ENCODE measurements at places on chromosomes 3 and 15.

DNA sequence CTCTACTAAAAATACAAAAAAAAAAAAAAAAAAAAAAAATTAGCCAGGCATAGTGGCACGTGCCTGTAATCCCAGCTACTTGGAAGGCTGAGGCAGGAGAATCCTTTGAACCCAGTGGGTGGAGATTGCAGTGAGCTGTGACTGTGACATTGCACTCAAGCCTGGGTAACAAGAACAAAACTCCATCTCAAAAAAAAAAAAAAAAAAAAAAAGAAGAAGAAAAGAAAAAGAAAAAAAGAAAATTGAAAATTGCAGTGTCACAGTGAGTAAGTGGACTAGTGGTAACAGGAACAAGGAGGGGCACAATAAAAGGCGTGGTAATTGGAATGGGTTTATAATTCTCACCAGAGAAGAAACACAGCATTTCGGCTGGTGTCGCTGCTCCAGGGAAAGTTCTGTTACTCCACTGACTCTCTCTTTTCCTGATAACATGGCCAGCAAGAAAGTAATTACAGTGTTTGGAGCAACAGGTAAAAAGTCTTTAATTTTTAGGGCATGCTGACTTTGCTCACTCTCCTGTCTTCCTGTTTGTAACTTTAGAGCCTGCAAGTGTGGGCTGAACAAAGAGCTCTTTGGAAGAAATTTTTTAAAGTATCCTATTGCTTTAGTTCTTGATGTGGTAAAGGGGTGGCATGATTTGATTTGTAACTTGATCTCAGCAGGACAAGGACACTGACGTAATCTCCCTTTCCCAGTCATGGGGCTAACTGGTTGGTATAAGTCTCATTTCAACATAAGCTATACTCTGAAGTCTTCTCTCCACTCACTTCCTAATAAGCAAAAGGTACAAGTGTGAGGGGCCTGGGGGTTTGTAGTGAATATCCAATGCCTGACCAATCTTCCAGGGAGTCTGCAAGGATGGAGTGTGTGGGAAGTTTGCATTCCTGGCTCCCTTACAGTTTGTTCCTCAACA is 22.1 kb upstream of the TRA2B start:
- peak; percentile 56 for DNase-seq

GRCh38 chr3:187403768-187404288 is 35.6 kb downstream of the RTP4 start:
- peak; percentile 80 for DNase-seq

DNA sequence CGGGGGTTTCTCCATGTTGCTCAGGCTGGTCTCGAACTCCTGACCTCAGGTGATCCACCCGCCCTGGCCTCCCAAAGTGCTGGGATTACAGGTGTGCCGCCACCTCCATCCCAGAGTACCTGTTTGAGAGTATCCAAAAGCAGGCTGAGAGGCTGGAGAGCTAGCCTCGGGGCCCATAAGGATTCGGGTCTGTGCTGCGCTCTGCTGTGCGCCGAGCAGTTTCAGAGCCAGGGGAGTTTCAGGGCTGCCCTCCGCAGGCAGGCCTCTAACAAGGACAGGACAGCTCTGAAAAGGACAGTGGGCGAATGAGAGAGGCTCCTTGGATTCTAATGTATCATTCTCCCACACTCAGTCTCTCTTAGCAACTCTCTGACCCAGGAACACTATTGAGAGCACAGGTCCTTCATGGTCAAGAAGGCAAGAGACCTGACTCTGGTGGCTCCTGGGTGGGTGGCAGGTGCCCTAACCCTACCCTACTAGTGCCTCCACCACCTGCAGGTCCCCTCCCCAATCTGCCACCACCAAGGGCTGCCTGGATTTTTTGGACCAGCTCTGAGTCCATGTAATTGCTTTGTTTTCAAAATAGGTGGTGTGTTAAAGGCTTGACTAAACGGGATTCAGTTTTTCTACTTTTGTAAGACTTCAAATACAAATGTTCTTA is 27.8 kb downstream of the MAGEF1 start:
- no peak for DNase-seq

- DNase-seq: peak; percentile 87
These were observed 10.0 kb downstream of the DUSP7 start for GRCh38 chr3:52046186-52046901.

DNA sequence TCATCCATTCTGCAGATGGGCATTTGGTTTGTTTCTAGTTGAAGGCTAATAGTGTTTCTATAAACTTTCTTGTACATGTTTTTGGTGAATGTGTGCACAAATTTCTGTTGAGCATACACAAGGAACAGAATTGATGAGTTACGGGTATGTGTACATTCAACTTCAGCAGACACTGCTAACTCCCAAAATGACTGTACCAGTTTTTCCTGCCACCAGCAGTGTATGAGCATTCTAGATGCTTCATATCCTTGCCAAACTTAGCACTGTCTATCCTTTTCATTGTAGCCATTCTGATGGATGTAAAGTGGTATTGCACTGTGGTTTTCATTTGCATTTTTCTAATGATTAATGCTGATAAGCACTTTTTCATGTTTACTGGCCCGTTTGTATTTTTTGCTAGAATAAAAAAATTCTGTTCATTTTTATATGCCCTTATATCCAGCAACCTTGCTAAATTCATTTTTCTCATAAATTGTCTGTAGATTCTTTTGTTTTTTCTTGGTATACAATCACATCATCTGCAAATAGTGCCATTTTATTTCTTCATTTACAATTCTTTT is 110.2 kb downstream of the ATP1B3 start:
- DNase-seq: no peak

DNA sequence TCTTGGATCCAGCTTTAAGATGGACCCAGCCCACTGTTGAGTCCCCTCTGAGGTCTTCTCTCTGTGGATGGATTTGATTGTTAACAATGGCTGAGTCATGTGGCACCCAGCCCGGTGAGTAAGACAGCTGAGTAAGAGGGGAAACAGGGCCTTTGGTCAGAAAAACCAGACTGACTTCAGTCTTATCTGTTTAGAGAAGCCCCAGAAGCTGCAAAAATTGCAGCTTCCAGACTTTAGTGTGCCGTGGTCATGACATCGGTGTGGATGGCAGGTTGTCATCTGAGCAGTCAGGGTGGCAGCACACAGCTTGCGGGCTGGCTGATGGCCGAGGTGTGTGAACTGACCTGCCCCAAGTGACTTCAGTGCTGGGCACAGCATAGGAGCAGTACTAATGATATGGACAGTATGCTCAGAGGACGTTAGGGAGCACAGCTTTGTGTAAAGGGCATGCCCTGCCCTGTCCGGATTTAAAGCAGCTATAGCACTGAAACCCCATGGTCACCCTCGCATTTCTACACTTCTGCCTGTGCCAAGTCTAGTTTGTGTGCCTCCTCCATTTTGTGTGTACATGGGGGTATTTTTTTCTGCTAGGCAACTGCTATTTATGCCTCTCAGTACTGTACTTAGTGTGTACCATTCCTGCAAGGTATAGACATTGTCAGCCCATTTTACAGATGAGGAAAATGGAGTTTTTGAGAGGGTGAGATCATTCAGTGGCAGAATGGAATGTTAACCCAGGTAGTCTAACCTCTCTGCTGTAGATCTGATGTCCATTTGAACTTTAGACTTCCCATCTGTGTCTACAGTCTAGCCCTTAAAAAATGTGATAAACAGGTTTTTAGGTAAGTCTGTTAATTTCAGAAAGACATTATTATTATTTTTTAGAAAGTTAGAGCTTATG is 44.4 kb downstream of the FLNB start:
- DNase-seq: peak; percentile 88

DNA sequence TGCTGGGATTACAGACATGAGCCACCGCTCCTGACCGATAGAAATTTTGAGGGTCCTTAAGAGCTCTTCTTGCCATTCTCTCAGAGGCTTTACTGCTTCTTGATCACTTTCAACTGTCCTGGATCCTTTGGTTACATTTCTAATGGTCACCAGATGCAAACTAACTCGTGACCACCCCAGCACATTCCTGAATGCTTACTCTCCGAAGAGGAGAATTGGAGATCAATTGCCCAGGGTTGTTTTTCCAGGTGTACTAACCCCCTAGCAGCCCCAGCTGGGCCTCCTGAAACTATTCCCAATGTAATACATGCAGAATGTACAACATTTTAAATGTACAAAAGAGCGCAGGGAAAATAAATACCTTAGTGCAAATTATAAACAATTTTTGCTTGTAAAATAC is 65.1 kb upstream of the TBL1XR1 start:
- no peak for DNase-seq

DNA sequence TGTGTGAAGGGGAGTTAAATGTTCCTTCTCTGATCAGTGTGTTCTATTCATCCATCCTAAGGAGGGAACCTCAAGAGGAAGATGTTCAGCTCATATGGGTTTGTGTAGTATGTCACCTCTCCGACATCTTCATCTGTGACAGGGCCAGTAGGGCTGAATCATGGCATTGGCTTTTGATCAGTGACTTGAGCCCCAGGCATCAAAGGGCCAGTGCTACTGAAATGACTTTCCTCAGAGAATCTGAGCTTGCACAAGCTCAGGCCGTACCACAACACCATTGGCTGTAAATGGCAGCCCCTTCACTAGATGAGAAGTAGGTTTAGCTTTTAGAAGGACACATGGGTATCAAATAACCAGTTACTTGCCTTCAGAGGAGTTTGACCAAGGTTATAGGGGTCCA is 183.2 kb upstream of the NR2E3 start:
- no peak for DNase-seq

DNA sequence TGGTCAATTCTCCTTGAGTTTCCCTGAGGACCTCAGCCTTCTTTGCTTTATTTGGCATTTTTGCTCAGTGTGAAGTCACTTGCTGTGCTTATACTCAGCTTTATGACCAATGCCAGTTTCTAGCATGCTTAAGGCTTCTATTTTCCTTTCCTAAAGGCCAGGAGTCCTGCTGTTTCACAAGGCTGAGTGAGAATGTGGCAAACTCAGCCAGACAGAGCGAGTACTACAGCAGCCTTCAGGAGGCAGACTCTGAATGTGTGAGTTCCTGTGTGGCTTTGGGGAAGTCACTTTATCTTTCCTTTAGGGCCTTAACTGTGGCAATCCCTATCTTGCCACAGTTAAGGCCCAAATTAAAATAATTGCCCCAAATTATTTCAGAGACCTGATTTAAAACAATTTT is 213.2 kb upstream of the MRPL3 start:
- DNase-seq: no peak

DNA sequence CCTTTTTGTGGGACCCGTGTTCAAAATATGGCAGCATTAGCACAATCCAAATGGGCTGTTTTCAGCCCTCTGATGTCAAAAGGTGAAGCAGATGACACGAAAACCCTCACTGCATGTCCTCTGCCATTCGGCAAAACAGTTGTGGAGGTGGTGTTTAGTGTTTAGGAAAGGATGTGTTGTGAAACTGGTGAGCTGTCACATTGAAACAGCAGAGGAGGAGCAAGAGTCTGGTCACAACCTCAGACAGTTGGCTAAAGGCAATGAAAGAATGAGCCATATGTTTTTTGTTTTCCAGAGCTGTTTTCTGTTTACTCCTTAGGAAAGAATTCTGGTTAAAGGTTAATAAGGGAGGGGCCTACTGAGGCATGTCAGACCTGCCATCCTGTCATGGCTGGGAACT is 140.7 kb downstream of the VPS8 start:
- DNase-seq: no peak

DNA sequence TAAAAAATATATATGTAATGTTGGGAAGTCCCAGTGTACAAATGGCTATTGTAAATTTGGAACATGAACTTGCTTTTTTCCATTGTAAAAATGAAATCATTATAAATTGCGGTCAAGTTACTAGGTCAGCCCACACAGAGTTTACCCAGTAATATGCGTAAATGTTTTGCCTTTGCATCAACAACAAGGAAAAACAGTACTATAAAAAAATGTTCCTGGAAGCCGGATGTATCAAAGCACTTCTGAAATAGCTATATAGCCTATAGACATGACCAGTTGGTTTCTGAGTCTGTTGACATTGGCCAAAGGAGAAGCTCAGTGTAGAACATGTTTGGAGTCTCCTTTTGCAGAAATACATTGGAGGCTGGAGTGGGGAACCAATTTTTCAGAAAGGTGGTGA is 23.2 kb downstream of the CTNNB1 start:
- DNase-seq: no peak

DNA sequence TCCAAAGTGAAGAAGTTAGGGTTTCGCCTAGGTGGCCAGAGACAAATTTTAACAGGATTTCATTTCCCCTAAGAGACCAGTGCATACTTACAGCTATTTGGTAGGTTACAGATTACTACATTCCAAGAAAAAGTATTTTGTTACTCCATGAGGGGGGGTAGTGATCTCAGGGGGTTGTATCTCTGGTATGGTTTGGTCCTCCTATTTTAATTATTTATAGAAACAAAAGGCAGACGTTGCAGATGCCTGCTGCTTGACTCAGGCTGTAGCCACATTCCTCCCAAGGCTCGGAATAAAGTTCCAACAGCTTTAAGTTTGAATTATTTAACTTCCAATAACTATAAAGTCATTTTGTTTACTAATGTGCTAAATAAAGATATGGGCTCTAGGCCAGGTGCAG is 1.3 kb upstream of the TRIM59 start:
- no peak for DNase-seq

GRCh38 chr15:71313806-71314205 is 198.5 kb downstream of the THSD4 start:
- no peak for DNase-seq
